Stimulated activated CD8-positive, alpha-beta memory T cell treated with anti-CD3 and anti-CD28 coated beads, Interleukin-7, amount 100 ng/mL, for 1 hour (primary cell): ENCODE measurements at places on chromosomes 2 and 18.

DNA sequence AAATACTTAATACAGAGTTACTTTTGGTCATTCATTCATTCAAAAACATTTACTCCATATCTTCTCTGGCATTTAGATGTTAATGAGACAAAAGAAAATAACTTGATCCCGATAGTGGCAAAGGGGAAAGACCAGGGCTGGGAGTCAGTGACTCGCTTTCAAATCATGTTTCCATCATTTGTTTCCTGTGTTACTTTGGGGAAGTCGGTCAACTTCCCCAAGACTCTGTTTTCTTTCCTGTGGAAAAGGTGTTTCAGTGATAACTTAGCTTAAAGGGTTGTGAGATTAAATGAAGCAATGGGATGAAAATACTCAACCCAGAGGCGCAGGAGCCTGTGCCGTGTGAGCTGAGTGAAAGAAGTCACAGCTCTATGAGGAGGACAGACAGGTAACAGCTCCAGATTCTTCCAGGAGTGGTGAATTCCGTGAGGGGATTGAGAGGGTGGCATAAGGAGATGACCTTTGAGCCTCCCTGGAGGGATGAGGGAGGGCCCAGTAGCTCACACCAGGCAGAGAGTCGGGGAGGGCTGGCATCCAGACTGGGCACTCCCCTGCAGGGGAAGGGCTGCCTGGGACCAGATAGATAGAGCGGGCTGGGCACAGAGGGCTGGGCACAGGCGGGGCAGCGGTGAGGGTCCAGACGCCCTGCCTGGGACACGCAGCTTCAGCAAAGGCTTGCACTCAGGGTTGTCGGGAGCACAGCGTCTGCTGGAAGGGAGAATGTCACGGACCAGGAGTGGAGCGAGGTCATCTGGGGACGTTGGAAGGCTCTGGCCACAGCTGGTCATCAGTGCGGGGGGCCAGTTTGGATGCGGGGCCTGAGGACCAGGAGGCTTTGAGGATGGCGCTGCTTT, 70.1 kb downstream of the TSHZ1 start:
- no peak for DNase-seq

GRCh38 chr2:196530910-196531309, 108.6 kb upstream of the CCDC150 start:
- no peak for DNase-seq

- no peak for DNase-seq
Measured at GRCh38 chr18:63130176-63130575, 189.4 kb downstream of the BCL2 start.

- no peak for DNase-seq
Measured at GRCh38 chr2:30631051-30631671, 176.1 kb downstream of the CAPN13 start.

DNA sequence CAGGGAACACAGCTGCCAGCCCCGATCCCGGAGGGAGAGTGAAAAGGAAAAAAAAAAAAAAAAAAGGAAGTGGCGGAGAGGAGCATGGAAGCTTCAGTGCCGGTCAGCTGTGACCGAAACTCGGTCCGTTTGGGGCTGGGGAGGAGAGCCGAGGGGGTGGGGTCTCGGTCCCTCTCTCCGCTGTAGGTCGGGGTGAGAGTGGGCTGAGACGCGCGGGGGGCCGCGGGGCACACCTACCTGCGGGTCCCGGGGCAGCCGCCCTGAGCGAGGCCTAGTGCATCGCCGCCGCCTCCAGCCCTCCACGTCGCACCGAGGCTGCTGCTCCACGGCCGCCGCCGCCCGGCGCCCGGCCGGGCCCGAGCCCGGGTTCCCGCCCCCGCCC, 536 bp downstream of the VPS54 start:
- DNase-seq = no peak

GRCh38 chr2:70523996-70524965, 29.3 kb downstream of the TGFA start:
- no peak for DNase-seq

- peak; percentile 37 for DNase-seq
Measured at GRCh38 chr2:43611987-43612894, 16.4 kb upstream of the THADA start.

DNA sequence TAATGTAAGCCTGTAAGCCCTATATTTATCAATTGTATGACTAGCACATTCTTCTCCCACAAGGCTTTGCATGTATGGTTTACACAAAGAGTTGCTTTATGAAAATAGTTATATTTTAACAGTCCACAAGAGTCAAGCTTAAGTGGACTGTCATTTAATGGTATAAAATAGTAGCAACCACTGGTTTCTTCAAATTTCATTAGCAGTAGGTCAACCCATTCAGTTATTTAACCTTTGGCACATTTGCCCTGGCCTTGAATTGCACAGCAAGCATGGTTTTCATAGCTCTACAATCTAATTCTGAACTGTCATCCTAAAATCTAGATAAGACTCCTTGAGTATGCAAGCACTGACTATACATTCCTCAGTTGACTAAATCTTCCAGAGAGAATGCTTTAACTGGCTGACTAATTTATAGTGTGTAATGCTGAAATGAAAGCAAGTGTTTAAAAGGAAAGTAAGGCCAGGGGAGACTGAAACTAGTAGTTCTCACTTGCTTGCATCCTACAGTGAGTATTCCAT, 1.8 kb downstream of the DPP4 start:
- DNase-seq = no peak
